DMS 273 treated with DMSO at 0.1 percent for 48 hours (cell line): ENCODE measurements at places on chromosomes 3 and 15.

- DNase-seq = no peak
Measured at GRCh38 chr15:31197497-31198414, 96.2 kb upstream of the TRPM1 start.

- DNase-seq = no peak
Measured at GRCh38 chr3:158739078-158739477, 6.8 kb upstream of the RARRES1 start.

- no peak for DNase-seq
Measured at GRCh38 chr3:13266651-13267362, 153.3 kb downstream of the NUP210 start.

- no peak for DNase-seq
Measured at GRCh38 chr3:160754371-160754854, 1.6 kb upstream of the PPM1L start.

DNA sequence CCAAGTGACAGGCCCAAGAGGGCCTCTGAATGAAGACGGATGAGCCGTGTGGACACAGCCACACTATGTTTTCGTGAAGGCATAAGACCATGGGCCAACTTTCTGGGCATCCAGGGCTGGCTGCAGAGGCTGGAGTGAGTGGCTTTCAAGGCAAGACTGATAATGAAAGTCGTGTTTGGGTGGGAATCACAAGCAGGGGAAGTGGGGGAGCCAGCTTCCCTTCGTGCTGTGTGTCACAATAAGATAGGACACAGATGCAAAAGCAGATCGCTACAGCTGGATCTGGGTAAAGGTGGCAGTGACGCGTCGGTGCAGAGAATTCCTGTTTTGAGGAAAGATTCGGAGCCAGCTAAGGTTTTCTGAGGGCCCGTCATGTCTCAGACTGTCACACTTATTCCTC, 309.8 kb upstream of the CTDSPL start:
- no peak for DNase-seq

DNA sequence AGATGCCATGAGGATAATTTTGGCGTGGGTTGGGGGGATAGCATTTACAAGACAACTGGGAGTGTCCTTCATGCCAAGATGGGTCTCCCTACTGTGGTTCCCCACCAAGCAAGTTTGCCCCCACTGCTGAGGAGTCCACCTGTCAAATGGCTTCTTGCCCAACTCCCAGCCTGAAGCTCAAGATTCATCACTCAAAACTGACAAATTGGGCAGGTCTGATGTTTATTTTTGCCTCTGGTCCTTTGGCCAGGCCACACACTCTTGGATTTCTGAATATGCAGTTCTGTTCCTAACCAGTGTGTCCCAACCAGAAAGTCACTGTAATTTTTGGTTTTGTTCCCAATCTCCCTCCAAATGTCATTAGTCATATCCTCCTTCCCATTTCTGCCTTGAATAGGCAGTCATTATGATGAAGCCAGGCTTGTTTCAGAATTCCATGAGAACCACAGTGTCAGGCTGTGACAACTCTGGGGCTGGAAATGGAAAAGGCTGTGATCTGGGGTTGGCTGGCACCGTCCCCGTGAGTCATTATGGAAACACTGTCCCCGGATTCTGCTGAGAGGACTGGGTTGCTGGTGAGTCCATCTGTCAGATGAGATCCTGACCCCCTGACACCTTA, 29.3 kb upstream of the MEF2A start:
- DNase-seq = no peak
